GM23338 (cell line): ENCODE measurements at places on chromosomes 5 and 9. TPM values are rescaled to one million over a fixed set of nuclear protein-coding genes. Genes with fewer than 3 reads are reported as not detected.

The IL3 gene
- total RNA-seq, result not detected in 2 replicates

The AFAP1L1 gene
- 4.7 and 5.7 TPM in 2 replicates for total RNA-seq

The ORM2 gene
- 0.76 TPM in 1 of 2 replicates, not detected in the other for total RNA-seq

The PPP3R2 gene
- not detected in 2 replicates for total RNA-seq

The PCDHB3 gene
- 15.3 and 19.4 TPM in 2 replicates for total RNA-seq

The OTULINL gene
- 7.2 and 7.6 TPM in 2 replicates for total RNA-seq

The TMC1 gene
- 0.54 and 1.2 TPM in 2 replicates for total RNA-seq

The C1QTNF3 gene
- 0.97 and 1.7 TPM in 2 replicates for total RNA-seq

The LRRC19 gene
- not detected in 2 replicates for total RNA-seq

The SLC46A2 gene
- total RNA-seq, result not detected in 2 replicates

The SPATA31A3 gene
- not detected in 2 replicates for total RNA-seq

The BHMT2 gene
- total RNA-seq, result 1.7 and 2.5 TPM in 2 replicates

The PRSS3 gene
- total RNA-seq, result 2.5 and 4.2 TPM in 2 replicates

The IPO11 gene
- 62.3 and 64.7 TPM in 2 replicates for total RNA-seq

The BTNL3 gene
- not detected in 2 replicates for total RNA-seq

The TEK gene
- total RNA-seq, result 7.9 and 9.4 TPM in 2 replicates

The TRIM36 gene
- total RNA-seq, result 10.1 and 14.1 TPM in 2 replicates

The WDR55 gene
- 18.0 and 22.7 TPM in 2 replicates for total RNA-seq

The GRXCR2 gene
- total RNA-seq, result not detected in 2 replicates

The FOXD4L3 gene
- not detected in 2 replicates for total RNA-seq

The NIPBL gene
- total RNA-seq, result 40.3 and 44.2 TPM in 2 replicates

The GARIN3 gene
- not detected in 2 replicates for total RNA-seq

The SPATA31D1 gene
- not detected in 2 replicates for total RNA-seq

The KLHL3 gene
- 10.8 and 11.7 TPM in 2 replicates for total RNA-seq

The C9orf153 gene
- 0.12 TPM in 1 of 2 replicates, not detected in the other for total RNA-seq

The C5orf34 gene
- 11.8 and 15.3 TPM in 2 replicates for total RNA-seq
